ENCODE measurements at places on chromosomes 11 and 22. TPM values are rescaled to one million over a fixed set of nuclear protein-coding genes. Genes with fewer than 3 reads are reported as not detected.

Gene UBASH3B
- 10.2 TPM for total RNA-seq

Gene INTS4
- 55.5 TPM for total RNA-seq

Gene RAG2
- not detected for total RNA-seq

Gene MRGPRX2
- 0.17 TPM for total RNA-seq

Gene APOL6
- total RNA-seq, result 105 TPM

Gene VSTM5
- total RNA-seq, result not detected

Gene PRR33
- not detected for total RNA-seq

Gene POU2AF2
- total RNA-seq, result not detected

Gene RIBC2
- 8.9 TPM for total RNA-seq
